ENCODE measurements at places on chromosomes 13 and 19.

- no peak for DNase-seq
Observed at GRCh38 chr13:24093047-24093446, 67.5 kb upstream of the SPATA13 start.

- DNase-seq = no peak
Observed at GRCh38 chr19:52170304-52170703, 1.1 kb downstream of the ZNF836 start.

DNA sequence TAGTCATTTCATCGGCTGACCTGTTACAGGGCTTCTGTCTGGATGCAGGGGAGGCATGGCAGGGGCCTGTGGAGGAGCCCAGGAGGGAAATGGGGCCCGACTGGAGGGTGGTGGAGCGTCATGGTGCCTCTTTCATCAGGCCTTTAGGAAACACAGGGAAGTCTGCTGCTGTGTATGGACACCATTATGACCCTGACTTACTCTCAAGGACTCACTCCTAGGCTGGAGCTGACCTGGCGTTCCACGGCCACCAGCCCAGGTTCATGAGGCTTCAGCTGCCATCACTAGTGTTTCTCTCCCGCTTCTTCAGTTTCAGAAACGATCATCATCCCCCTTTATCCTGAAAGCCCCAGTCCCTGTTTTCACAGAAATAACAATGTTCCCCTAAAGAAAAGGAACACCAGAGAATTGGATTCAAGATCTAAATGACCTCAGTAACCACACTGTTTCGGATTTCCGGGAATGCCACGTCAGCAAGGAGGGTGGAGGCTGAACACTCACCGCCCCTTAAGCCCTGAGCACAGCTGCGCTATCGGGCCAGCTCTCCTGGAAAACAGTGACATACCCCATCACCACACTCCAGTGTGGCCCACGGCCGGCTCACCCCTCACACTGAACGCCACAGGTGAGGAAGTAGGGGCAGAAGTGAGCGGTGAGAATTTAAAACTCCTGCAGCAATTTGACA lies 67.6 kb downstream of the SOX1 start:
- no peak for DNase-seq

- no peak for DNase-seq
Observed at GRCh38 chr13:50404116-50404515, 388.9 kb downstream of the KCNRG start.

- no peak for DNase-seq
Observed at GRCh38 chr19:5867201-5868136, 2.9 kb downstream of the FUT5 start.

- no peak for DNase-seq
Observed at GRCh38 chr13:23322353-23323336, 110.9 kb downstream of the SACS start.
